ENCODE measurements at places on chromosomes 16 and 17. TPM values are rescaled to one million over a fixed set of nuclear protein-coding genes. Genes with fewer than 3 reads are reported as not detected.

Gene RNPS1
- total RNA-seq, result 143 TPM

Gene TEX14
- 0.40 TPM for total RNA-seq

Gene SKAP1
- 0.33 TPM for total RNA-seq

Gene OTOP2
- total RNA-seq, result not detected

Gene HYDIN
- 26.2 TPM for total RNA-seq

Gene DNAAF8
- 1.7 TPM for total RNA-seq

Gene TP53TG3C
- total RNA-seq, result not detected

Gene CLEC18A
- total RNA-seq, result 1.7 TPM

Gene CTF1
- total RNA-seq, result 5.9 TPM

Gene GJC1
- 6.1 TPM for total RNA-seq

Gene COL1A1
- 13.5 TPM for total RNA-seq

Gene PLCG2
- total RNA-seq, result 11.2 TPM

Gene PRR15L
- total RNA-seq, result 63.6 TPM

Gene ANKRD11
- total RNA-seq, result 62.1 TPM

Gene GLP2R
- total RNA-seq, result 0.54 TPM

Gene CCR7
- total RNA-seq, result not detected

Gene CDH1
- total RNA-seq, result 177 TPM

Gene NPB
- 1.1 TPM for total RNA-seq

Gene CTRB2
- not detected for total RNA-seq

Gene CCL7
- total RNA-seq, result not detected

Gene SRCAP
- total RNA-seq, result 32.9 TPM

Gene KREMEN2
- total RNA-seq, result not detected

Gene MT1H
- 179 TPM for total RNA-seq

Gene KRT31
- total RNA-seq, result not detected

Gene LITAFD
- not detected for total RNA-seq

Gene DPEP1
- 0.92 TPM for total RNA-seq

Gene METRNL
- 81.2 TPM for total RNA-seq

Gene GRAP
- total RNA-seq, result 14.7 TPM

Gene CLDN7
- total RNA-seq, result 152 TPM

Gene EFNB3
- total RNA-seq, result 0.33 TPM

Gene KLHL10
- total RNA-seq, result not detected

Gene AOC2
- 0.93 TPM for total RNA-seq

Gene CD19
- not detected for total RNA-seq

Gene HSD17B1
- total RNA-seq, result 2.3 TPM
